Anterior cingulate cortex (tissue), 58 donors: ENCODE measurements at places on chromosomes 5 and 9.

DNA sequence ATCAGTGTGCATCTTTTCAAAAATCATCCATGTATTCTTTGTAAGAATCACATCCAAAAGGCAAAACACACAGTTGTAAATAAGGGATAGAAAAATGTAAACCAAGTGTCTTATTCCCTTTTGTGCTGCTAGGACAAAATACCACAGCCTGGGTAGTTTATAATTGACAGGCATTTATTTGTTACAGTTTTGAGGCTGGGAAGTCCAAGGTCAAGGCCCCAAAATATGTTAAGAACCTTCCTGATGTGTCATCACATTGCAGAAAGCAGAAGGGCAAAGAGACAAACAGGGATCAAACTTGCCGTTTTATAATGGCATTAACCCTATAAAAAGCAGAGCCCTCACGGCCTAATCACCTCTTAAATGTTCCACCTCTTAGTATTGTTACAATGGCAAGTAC, 364.8 kb downstream of the MED10 start:
- DNase-seq, result no peak

DNA sequence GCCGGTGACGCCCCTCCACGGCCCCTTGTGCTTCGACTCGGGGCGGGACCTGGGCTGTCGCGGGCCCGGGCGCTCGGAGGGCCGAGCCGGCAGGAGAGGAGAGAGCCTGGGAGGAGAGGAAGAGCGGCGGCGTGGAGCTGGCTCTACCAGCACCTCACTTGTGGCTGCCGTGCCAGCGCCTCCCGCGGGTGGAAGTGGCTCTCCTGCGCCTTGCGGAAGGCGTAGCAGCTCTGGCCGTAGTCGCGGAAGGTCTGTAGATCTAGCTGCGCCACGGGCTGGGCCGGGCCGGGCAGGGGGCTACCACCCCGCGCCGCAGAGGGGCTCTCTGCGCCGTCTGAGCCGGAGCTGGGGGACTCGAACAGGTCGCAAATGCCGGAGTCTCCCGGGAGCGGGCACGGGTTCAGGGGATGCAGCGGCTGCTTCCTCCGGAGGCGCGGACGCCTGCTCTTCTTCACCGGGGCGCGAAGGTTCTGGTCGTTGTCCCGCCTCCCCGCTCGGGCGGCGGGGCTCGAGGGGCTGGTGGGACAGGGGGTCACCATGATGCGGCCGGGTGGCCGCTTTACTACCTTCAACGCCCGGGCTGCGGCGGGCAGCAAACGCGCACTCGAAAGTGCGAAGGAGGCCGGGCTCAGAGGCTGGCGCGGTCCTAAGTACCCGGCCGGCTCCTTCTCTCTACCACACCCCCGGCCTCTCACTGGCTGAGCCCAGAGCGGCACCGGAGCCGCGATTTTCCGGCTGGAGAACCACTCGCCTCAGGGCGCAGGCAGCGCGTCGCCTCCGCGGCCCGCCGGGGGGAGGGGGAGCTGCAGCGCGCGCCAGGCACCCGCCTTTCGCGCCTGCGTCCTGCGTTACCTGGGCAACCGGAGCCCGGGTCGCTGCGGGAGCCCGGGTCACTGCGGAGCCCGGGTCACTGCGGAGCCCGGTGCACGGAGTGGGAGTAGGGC, at the start of gene CCNO:
Gene CCNO (minus strand): TSS at position 624 of the 944 bp plus-strand sequence. CDS start 85 bp downstream, at position 539.
- no peak for DNase-seq

GRCh38 chr5:1555011-1555807, 31.4 kb upstream of the LPCAT1 start:
- no peak for DNase-seq

DNA sequence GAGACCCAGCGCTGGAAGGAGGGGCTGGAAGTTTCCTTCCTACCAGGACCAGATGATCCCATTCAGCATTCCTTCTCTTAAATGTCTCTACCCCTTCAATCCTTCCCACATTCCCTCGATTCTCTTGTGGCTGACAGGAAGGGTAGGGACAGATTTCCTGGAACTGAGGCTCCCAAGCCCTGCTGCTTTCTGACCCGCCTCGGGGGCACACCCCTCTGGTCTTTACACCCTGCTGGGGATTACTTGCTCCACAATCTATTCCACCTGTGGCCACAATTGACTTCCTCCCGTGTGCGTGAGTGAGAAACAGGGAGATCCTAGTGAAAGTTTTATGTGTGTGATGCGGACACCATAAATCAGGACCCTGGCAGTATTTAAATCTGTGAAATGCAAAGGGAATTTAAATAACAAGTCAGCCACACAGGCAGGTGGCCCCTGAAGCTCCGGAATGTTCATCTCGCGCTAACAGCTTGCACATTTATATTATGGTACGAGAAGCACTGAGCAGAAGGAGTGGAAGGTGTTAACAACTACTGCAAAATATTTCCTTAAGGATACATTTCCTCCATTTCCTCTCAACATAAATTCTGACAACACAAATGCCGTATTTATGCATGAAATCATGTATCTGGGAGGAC, 237.5 kb downstream of the SLIT3 start:
- no peak for DNase-seq

DNA sequence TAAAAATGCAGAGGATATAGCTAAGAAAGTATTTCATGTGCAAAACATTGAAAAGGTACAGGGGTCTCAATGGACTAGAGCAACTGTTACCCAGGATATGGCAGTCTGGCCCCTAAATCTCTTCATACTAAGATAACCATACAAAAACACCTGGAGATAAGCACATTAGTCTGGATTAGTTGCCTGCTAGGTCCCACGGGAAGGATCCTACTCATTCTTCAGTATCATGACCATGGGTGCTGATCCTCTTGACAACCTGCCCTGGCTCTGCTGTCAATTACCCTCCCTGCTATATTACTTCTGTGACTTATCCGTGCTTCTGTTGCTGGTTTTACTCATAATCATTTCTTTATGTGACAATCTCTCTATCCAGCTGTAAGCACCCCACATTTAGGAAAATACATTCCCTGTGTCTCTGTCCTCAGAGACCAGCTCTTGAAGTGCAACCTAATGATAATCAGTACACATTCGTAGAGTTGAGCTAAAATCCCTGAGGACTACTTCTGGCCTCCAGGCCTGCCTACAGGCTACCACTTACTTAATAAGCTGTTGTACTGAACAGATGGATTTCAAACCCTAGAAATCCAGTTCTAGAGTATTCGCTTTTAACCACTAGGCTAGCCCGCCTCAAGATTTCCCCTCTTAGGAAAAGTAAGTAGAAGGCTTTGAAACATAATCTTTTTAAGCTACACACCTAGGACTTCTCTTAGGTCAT, 190.5 kb upstream of the OR13F1 start:
- DNase-seq, result no peak

- no peak for DNase-seq
Observed at GRCh38 chr9:118108971-118109370, 404.8 kb downstream of the TLR4 start.

- no peak for DNase-seq
Observed at GRCh38 chr9:4243877-4244812, 55.7 kb downstream of the GLIS3 start.

DNA sequence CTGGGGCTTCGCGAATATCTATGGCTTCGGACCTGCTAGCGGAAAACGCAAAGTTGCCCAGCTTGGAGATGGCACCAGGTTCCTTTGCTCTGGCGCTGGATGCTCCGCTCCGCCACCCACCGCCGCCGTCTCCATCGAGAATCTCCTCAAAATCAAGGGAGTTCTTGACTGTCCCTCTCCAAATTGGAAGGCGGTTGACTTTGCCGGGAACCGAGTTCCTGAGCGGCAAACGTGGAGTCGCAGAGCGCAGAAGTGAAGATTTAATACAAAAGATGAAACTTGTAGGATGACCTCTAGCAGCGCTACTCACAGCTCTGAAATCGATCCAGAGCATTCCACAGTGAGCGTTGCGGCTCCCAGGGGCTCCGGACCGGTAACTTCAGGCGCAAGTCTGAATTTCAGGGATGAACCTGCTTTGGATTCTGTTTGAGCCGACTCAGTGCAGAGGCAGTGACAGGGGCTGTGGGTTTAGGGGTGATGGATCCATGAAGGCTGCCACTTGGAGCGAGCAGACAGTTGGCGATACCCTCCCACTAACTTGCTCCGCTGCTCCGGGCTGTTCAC, 1641.5 kb upstream of the C9orf72 start:
- DNase-seq, result no peak

GRCh38 chr5:131303537-131303936, 39.7 kb downstream of the CDC42SE2 start:
- DNase-seq, result no peak

GRCh38 chr9:33956544-33956943, 92.1 kb downstream of the UBAP2 start:
- no peak for DNase-seq

DNA sequence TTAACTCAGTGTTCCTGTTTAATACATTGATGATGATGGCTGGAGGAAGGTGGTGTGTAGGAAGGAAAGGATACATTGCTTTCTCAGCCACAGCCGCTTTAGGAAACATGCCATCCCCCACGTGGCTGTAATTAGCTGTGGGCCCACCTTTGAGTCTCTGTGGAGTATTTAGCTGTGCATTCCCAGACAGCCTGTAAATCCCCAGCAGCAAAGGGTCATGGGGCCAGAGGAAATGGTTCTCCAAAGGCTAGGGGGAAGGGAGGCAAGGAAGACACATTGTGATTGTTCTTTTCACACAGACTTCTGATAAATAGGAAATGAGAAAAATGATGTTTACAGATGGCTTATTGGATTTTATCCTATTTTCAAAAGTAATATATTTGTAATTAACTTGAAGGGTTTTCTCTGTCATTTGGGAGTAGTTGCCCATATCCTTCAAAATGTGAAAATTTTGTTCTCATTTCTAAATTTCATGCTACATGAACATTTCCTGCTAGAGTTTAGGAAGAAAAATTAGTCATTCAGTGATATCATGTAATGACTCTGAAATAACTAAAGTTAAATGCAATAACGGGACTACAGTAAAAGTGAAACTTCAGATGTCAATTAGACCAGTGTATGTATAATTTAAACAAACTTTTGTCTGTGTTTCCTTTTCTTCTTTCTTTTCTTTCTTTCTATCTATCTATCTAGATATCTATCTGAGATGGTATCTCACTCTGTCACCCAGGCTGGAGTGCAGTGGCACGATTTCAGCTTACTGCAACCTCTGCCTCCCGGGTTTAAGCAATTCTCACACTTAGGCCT, 24.3 kb upstream of the F2R start:
- no peak for DNase-seq

GRCh38 chr9:112887381-112887780, 3.3 kb downstream of the SLC46A2 start:
- no peak for DNase-seq

DNA sequence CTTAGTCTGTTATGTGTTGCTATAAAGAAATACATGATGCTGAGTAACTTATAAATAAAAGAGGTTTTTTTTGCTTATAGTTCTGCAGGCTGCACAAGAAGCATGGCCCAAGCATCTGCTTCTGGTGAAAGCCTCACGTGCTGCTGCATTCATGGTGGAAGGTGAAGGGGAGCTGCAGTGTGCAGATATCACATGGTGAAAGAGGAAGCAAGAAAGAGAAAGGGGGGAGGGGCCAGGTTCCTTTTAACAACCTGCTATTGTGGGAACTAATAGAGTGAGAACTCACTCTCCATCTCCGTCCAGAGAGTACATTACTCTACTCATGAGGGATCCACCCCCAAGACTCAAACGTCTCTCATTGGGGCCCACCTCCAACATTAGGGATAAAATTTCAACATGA, 12.5 kb upstream of the PARP8 start:
- DNase-seq, result no peak

DNA sequence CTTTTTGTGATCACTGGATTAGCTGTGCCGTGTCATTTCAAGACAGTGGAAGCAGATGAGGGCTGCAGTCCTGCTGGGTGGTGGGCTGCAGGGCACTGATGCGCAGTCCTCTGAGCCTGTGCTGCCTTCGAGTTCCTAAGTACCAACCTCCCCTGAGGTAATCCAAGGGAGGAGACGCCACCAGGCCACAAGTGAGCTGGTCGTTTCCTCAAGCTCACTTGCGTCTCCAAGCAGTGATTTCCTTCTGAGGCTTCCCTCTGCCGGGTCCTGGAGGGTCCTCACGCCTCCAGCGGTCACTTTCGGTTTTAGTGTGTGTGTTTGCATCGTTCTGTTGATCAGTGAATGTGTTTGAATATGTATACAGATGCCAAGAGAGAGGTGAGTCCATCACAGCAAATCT, 115.7 kb downstream of the TRIO start:
- DNase-seq, result no peak

DNA sequence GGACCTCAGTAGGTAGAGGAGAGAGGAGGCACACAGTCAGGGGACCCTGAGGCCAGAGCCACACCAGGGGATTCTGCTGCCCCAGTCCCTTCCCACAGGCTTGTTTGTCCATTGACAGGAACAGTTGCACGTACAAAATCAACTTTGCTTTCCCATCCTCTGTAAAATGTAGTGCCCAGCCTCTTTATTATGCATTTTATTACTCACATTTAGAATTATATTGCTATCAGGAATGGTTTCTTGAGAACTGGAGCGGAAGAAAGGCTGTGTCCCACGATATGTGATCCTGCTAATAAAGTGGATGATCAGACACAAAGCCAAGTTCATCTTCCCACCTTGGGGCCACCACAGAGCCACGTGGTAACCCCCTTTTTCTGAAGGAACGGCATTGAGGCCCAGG, 277.4 kb downstream of the FANCC start:
- DNase-seq, result no peak

- no peak for DNase-seq
Observed at GRCh38 chr9:119418721-119419120, 49.5 kb upstream of the BRINP1 start.

GRCh38 chr5:32721626-32722025, 10.5 kb downstream of the NPR3 start:
- no peak for DNase-seq

DNA sequence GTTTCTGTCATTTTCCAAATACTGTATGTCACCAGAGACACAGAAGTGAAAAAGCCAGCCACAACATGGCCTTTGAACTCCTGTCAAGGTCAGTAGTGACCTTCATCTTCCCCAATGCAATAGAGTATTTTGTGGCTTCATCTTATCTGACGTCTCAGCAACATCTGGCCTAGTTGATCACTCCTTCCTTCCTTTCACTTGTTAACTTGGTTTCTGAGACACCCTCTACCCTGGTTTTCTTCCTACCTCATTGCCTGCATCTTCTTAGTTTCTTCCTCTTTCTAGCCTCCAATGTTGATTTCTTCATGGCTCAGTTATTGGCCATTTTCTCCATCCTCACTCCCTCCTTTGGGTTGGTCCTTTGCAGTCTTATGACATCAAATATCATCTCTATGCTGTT, 36.3 kb downstream of the GLIS3 start:
- no peak for DNase-seq

GRCh38 chr5:7396713-7397454, 946 bp downstream of the ADCY2 start:
- no peak for DNase-seq

DNA sequence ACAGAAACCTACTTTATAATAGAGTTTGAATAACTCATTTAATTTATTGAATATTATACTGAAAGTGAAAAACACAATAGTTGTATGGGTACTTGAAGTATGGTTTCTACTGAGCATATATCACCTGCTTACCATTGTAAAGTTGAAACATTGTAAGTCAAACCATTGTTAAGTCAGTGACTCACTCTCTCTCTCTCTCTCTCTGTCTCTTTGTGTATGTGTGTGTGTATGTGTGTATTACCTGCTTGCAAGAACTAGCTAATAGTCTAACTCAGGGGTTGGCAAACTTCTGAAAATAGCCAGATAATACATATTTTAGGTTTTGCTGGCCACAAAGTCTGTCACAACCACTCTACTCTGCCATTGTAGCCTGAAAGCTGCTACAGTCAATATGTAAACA, 564.3 kb upstream of the ZNF608 start:
- no peak for DNase-seq
